Cerebellar nuclear complex (tissue), 1 donor: ENCODE measurements at places on chromosomes 7 and 10.

DNA sequence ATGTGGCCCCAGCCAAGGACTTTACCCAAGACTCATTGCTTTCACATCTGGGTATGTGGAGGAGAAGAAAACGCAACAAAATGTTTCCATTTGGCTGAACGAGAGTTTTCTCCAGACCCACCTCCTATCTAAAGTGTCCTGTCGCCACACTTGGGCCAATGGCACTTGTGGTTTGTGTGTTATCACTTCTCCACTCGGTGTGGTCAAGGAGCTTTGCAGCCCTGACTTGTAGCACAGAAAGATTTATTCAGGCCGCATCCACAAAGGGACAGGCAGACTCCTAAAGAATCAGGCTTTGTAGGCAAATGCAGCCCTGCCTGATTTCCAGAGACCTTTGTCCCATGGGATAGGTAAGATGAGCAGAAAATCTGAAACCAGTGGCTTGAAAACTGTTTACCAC is 12.8 kb upstream of the LRRC4 start:
- DNase-seq = no peak

GRCh38 chr10:129047600-129047999 is 419.4 kb upstream of the MGMT start:
- no peak for DNase-seq

- DNase-seq = no peak
Measured at GRCh38 chr10:17838080-17838648, 29.0 kb downstream of the MRC1 start.

- DNase-seq = no peak
Measured at GRCh38 chr7:235576-236395, 43.4 kb downstream of the FAM20C start.

- DNase-seq = no peak
Measured at GRCh38 chr7:2722591-2722990, 34.6 kb downstream of the AMZ1 start.

GRCh38 chr7:22361320-22361719 is 4.4 kb upstream of the RAPGEF5 start:
- DNase-seq = no peak

GRCh38 chr7:104852386-104852785 is 161.6 kb upstream of the KMT2E start:
- no peak for DNase-seq

DNA sequence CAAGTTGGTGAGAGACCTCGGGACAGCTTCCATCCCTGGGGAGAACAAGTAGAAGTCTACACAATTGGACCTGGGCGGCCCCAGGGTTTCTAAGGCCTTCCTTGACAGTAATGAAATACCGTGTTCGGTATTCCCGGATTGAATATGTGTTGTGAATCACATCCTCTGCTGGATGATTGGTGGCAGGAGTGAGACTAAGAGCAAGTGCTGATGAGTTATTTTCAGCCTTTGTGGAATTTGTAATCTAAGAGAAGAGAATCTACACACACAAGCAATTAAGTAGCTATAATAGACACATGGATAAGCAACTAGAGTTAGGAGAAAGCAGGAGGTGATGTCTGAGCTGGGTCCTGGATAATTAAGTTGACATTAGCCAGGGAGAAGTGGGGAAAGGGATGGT is 64.8 kb upstream of the VWC2 start:
- no peak for DNase-seq

- DNase-seq = no peak
Measured at GRCh38 chr10:3107426-3107961, 40.1 kb downstream of the PFKP start.

- DNase-seq = no peak
Measured at GRCh38 chr7:156652886-156653568, 12.5 kb downstream of the RNF32 start.
